Natural killer cell treated with Interleukin-12 subunit alpha and Interleukin-12 subunit beta and Interleukin-15 and Interleukin-18, amount 100 ng/mL, for 72 hours (primary cell): ENCODE measurements at places on chromosomes 5 and 9. TPM values are rescaled to one million over a fixed set of nuclear protein-coding genes. Genes with fewer than 3 reads are reported as not detected.

The LAMC3 gene
- total RNA-seq = not detected

The SPIN1 gene
- 27.8 TPM for total RNA-seq

The RRAGA gene
- total RNA-seq = 39.5 TPM

The HACD4 gene
- total RNA-seq = 2.2 TPM

The PTGER4 gene
- 154 TPM for total RNA-seq

The OLFM1 gene
- total RNA-seq = not detected

The NME5 gene
- not detected for total RNA-seq

The RAI14 gene
- 1.1 TPM for total RNA-seq

The FCN2 gene
- not detected for total RNA-seq

The PRRT1B gene
- not detected for total RNA-seq

The ADGRD2 gene
- not detected for total RNA-seq

The STING1 gene
- 156 TPM for total RNA-seq

The SOHLH1 gene
- total RNA-seq = not detected

The TRIO gene
- 70.3 TPM for total RNA-seq

The KCNV2 gene
- not detected for total RNA-seq

The SCGB3A1 gene
- total RNA-seq = not detected

The GNG10 gene
- total RNA-seq = 23.0 TPM

The PAX5 gene
- 2.1 TPM for total RNA-seq

The SOX30 gene
- total RNA-seq = not detected

The PCDHGC5 gene
- not detected for total RNA-seq

The MEIKIN gene
- total RNA-seq = not detected

The TMEM8B gene
- 1.8 TPM for total RNA-seq

The IFNA8 gene
- total RNA-seq = not detected

The WHRN gene
- 2.4 TPM for total RNA-seq

The TMEM215 gene
- not detected for total RNA-seq

The PIP5K1B gene
- total RNA-seq = 0.24 TPM

The CRHBP gene
- total RNA-seq = not detected
